Glutamatergic neuron (in vitro differentiated cells): ENCODE measurements at places on chromosomes 5 and 9.
A peak's percentile ranks its signal among the peaks of the same experiment; 100 is the strongest.

DNA sequence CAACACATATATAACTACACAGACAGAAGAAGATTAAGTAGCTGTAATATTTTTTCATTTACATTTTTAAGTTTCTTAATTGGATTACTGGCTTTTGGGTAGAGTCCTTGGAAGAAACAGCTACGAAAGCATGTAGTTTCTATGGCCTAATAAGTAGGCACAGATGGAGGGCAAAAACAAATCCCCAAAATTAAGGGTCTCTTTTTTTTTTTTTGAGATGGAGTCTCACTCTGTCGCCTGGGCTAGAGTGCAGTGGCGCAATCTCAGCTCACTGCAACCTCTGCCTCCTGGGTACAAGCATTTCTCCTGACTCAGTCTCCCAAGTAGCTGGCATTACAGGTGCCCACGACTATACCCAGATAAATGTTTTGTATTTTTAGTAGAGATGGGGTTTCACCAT lies 27.1 kb upstream of the MTMR12 start:
- DNase-seq: no peak

- no peak for DNase-seq
Observed at GRCh38 chr5:135453613-135454012, 1.5 kb upstream of the TIFAB start.

GRCh38 chr5:83277953-83278352 lies 193.6 kb upstream of the VCAN start:
- no peak for DNase-seq

- no peak for DNase-seq
Observed at GRCh38 chr5:86983208-86983607, 284.5 kb upstream of the RASA1 start.

DNA sequence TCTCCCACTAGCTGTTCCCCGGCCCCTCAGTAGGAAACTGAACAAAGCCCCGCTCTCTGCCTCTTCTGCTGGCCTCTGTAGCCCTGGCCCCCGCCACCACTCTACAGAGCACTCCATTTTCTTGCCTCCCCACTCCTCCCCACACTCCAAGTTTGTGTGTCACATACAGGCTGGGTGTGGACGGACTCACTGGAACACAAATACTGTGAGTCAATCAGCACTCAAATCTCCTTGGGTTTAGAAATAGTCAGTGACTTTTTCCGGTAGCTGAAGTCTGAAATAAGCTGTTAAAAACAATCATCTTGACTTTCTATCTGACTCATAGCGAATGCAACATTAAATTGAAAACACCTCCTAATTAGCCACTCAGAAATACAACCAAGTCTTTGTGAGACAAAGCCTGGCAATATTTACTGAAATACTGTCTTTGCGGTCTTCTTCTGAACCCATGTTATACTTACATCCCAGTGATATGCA lies 122.5 kb downstream of the LHFPL2 start:
- DNase-seq: no peak

- DNase-seq: peak; percentile 69
Observed at GRCh38 chr9:123401879-123402513, 46.0 kb downstream of the CRB2 start.

DNA sequence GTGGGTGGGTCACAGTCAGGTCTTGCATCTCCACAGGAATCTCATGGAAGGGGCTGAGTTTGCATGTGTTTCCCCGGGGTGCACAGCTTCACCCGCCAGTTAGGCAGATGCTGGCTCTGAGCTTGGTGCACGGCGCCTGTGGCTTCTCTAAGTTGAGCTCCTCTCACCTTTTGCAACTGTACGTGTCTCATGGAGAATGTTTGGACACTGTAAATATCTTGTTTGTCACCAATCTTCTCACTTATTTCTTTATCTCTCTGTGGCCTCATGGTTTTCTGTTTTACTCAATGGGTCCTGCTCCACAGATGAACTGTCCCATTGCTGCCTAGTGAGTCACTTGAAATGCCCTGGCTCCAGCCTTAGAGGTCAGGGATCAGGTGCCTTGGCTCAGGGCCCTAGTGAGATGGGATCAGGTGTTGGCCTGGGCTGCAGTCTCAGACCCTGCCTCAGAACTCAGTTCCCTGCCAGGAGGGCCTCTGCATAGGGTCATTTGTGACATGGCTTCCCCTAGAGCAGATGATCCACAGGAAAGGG lies 61.6 kb downstream of the WNK2 start:
- DNase-seq: no peak

- no peak for DNase-seq
Observed at GRCh38 chr5:57007344-57007743, 55.4 kb upstream of the MIER3 start.

- no peak for DNase-seq
Observed at GRCh38 chr9:110979636-110980035, 58.6 kb downstream of the LPAR1 start.

GRCh38 chr5:39301406-39301805 lies 62.9 kb downstream of the C9 start:
- no peak for DNase-seq

GRCh38 chr9:96523374-96523773 lies 73.4 kb downstream of the HABP4 start:
- no peak for DNase-seq

- no peak for DNase-seq
Observed at GRCh38 chr9:73441890-73442818, 290.5 kb downstream of the ANXA1 start.

GRCh38 chr5:147701468-147701867 lies 81.1 kb downstream of the JAKMIP2 start:
- DNase-seq: no peak

DNA sequence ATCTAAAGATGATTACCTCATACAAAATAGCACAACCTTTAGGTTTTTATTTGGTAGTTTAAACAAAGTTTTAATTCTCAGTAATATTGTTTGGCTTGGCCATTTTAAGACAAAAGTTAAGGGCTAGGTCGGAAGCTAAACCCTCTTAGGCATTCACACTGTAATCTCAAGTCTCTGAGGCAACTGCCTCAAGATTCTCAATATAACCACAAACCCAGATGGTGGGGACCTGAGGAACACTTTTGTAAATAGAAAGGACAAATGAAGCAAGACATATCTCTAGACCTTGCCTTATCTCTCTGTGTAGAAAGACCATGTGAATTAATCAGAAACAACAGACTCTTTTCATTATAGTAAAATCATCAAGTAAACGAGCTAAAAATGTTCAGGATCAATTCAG lies 500.2 kb upstream of the CDH6 start:
- no peak for DNase-seq

GRCh38 chr5:172149073-172149472 lies 39.0 kb downstream of the STK10 start:
- DNase-seq: no peak

DNA sequence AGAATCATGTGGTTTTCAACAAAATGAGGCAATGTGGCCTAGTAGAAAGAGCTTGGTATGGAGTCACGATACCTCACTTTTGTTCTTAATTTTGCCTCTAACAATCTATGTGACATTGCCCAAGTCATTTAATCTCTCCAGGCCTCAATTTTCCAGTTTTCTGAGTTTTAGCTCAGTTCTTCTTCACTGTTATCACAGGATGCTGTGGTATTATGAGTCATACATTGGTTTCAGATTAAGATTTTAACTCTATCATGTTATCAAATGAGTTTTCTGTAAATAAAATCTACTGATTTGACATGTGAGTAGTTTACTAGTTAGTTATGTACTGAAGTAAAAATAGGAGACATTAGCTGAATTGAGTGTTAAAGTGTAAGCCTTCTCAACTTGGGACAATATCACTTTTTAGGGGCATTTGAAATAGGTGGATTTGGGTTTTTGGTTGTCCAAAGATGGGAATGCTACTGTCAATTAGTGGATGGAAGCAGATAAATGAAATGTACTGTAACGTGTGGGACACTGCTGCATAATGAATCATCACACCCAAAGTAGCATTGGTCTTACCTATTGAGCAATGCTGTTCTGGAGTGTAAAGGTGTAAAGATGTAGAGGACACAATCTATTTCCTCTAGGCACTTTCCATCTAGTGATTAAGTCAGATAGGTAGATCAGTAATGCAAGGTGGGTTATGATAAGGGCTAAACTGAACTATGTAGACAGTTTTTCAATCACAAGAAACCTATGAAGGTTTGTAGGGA lies 73.3 kb downstream of the NNT start:
- no peak for DNase-seq

DNA sequence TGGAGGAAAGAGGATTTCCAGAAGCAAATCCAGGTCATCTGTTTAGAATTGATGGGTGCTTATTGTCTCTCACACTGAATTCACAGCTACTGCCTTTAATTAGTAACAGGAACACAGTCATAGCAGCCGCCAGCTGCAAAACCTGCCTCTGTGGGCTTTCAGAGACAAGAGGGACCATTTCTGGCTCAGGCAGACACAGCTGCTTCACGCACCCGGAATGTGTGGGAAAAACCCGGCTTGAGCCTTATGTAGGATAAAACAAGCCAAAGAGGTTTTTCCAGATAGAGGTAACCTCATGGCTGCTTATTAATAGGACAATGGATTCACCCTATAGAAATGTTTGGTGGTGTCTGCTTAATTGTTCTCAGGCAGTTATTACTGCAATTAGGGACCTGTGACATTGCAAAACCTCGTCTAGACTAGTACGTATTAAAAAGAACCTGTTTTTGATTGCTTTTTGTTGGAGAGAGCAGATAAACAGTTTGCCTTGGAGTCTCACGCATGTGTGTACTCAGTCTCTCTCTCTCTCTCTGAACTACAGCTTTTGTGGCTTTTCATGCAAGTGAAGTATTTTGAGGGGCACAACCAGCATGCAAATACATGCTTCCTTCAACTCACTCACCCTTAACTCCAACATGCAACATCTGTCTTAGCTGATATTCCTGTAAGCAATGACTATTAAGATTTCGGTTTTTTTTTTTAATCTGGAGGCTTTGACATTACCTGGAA lies 302.7 kb downstream of the PLK2 start:
- no peak for DNase-seq

GRCh38 chr9:7489036-7489435 lies 310.5 kb downstream of the DMAC1 start:
- DNase-seq: no peak

DNA sequence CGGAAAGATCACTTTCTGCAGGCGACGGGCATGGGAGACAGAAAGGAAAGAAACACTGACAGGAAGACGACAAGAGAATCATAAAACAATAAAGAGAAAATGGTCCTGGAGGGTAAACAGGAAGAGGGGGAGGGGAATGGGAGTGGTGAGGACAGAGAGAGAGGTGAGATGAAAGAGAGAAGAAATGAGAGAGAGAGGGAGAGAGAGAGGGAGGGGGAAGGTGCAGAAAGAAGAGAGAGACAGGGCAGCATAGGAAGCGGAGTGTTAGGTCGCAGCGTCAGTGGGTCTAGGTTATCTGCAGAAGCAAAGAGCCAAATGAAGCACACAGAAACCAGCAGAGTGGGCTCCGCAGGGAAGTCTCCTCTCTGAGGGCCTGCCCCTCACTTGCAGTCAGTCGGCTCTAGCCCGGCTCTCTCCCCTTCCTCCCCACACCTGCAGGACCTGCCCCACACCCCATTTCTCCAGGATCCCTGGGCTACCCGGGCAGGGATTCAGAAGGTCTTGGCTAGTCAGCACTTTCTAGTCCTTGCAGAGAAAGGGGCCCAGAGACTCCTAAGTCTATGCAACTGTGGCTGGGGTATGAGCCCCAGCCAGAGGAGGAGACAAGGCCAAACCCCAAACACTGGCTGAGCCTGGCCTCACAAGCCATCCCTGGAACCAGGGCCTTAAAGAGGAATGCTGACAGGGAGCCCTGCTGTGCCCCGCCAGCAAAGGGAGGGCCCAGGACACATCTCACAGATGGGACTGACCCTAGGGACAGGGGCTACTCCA lies 29.7 kb upstream of the MEIKIN start:
- no peak for DNase-seq

- no peak for DNase-seq
Observed at GRCh38 chr9:92671323-92671722, 1.4 kb upstream of the IPPK start.

- peak; percentile 64 for DNase-seq
Observed at GRCh38 chr5:149422366-149423048, 43.4 kb upstream of the IL17B start.

DNA sequence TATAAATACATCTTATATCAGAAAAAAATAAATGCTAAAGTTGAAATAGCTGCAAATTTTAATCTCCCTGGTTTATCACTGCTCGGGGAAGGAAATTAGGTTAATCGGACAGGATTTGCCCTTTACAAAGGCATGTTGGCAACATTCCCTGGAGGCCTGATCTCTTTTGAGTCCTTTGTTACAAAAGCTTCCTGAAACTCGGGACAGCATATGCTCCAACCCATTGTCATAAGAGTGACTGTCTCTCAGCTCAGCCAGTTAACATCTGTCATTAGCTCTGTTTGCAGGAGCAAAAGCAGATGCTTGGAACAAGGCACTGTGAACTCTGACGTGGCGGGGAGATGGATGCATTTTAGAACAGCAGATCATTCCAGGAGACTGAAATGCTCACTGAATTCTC lies 80.6 kb downstream of the MYO10 start:
- peak; percentile 57 for DNase-seq

- no peak for DNase-seq
Observed at GRCh38 chr5:135568923-135569360, 9.8 kb downstream of the CXCL14 start.

DNA sequence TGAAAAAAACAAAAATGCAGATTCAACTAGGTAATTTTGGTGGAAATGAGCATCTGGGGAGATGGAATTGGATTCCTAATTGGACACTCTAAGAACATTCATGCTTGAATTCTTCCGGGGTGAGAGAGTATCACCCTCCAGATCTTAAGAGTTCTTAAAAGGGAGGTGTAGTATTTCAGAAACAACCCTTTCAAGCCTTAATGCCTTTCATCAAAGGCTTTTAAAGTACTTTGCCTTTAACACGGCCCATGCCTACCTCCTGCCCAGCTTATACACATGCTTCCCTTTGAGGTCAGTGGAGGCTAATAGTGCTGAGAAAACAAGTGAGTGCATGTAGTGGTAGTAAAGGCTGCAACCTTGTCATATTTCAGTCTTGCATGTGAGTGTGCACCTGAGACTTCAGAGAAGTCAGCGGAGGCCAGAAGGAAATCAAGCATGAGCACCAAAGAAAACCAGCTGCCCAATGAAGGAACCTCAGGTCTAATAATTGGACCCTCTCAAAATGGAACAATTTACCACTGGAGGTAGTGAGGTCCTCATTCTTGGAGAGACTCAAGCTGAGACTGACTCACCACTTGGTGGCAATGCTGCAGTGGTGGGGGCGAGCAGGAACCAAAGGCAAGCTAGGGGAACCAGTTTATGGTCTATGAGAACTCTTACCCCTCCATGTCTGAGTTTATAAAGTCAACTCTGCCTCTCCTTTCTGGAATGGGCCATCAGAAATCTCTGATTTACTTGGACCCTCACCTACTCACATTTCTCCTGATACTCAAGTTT lies 98.4 kb upstream of the GDNF start:
- no peak for DNase-seq
